ENCODE measurements at places on chromosomes 1 and 21.

- H3K36me3 ChIP-seq: no peaks in the 10 kb centered on the region
Measured at GRCh38 chr21:45944601-45945000, 37.0 kb upstream of the COL6A1 start.

GRCh38 chr1:11770011-11770410 lies 8.0 kb downstream of the C1orf167 start:
- no peaks in the 10 kb centered on the region for H3K4me1 ChIP-seq
- DNase-seq: no peak
- no peak overlapping the region for H3K27ac ChIP-seq
- no peaks in the 10 kb centered on the region for H3K27me3 ChIP-seq

- no peak for DNase-seq
- no peaks in the 10 kb centered on the region for H3K4me1 ChIP-seq
- no peak overlapping the region for H3K4me3 ChIP-seq
- no peaks in the 10 kb centered on the region for H3K36me3 ChIP-seq
- H3K27me3 ChIP-seq: no peaks in the 10 kb centered on the region
Measured at GRCh38 chr1:101902199-101902598, 94.5 kb downstream of the OLFM3 start.

- peaks cover 15% of the 10 kb centered on the region for H3K4me1 ChIP-seq
- no peaks in the 10 kb centered on the region for H3K27me3 ChIP-seq
- no peak for DNase-seq
- H3K27ac ChIP-seq: no peak overlapping the region
- no peaks in the 10 kb centered on the region for H3K36me3 ChIP-seq
- H3K4me3 ChIP-seq: no peak overlapping the region
Measured at GRCh38 chr1:116218922-116219321, 107.7 kb downstream of the MAB21L3 start.

GRCh38 chr1:92443893-92444292 lies 42.8 kb downstream of the GFI1 start:
- H3K27me3 ChIP-seq: no peaks in the 10 kb centered on the region
- H3K36me3 ChIP-seq: no peaks in the 10 kb centered on the region
- peaks cover 9% of the 10 kb centered on the region for H3K4me1 ChIP-seq
- no peak for DNase-seq
- H3K4me3 ChIP-seq: no peak overlapping the region
- H3K27ac ChIP-seq: no peak overlapping the region

- H3K4me3 ChIP-seq: no peak overlapping the region
- DNase-seq: no peak
Measured at GRCh38 chr1:164608651-164609057, 49.7 kb downstream of the PBX1 start.

DNA sequence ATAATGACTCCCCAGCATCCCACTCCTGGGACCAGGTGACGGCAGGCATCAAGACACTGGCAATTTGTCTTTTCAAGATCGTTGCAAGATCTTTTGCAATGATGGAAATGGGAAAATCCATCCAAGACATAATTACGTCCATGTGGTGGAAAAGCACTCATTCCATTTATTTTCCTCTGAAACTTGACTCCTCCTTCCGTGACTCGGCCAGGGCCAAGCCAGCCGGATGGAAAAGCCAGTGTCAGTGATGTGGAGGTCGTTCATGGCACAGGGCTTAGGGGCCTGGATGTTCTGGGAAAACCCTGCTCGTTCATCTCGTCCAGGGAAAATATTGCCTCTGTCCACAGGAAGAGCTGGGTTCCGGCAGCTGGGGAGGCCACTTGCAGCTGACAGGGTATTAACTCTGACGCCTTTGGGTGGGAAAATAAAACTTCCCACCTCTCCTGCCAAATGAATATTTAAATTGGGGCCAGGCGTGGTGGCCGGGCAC lies 46.2 kb downstream of the C1orf198 start:
- H3K27ac ChIP-seq: no peak overlapping the region
- H3K27me3 ChIP-seq: no peaks in the 10 kb centered on the region
- H3K4me3 ChIP-seq: no peak overlapping the region
- no peak for DNase-seq

DNA sequence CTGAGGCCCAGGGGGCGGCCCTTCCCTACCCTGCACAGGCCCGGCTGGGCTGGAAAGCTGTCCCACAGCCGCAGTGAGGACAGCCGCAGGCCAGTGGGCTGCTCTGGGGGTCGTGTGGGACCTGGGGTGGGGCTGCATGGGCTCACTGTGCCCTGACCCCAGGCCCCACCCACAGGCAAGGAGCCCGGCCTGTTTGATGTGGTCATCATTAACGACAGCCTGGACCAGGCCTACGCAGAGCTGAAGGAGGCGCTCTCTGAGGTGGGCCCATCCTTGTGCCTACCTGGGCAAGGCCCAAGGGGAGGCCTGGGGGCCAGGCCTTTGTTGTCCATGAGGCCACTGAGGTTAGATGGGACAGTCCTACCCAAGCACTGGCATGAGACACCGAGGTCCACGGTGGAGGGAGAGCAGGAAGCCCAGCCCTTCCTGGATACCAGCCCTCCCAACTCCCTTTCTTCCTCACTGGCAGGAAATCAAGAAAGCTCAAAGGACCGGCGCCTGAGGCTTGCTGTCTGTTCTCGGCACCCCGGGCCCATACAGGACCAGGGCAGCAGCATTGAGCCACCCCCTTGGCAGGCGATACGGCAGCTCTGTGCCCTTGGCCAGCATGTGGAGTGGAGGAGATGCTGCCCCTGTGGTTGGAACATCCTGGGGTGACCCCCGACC lies 1.4 kb upstream of the GJC2 start:
- no peaks in the 10 kb centered on the region for H3K4me1 ChIP-seq
- no peaks in the 10 kb centered on the region for H3K36me3 ChIP-seq
- no peak overlapping the region for H3K27ac ChIP-seq
- no peak for DNase-seq
- H3K4me3 ChIP-seq: no peak overlapping the region

GRCh38 chr1:208917723-208918122 lies 665.8 kb upstream of the CAMK1G start:
- no peaks in the 10 kb centered on the region for H3K36me3 ChIP-seq
- peaks cover 8% of the 10 kb centered on the region for H3K4me1 ChIP-seq
- H3K27me3 ChIP-seq: no peaks in the 10 kb centered on the region
- no peak for DNase-seq
- no peak overlapping the region for H3K27ac ChIP-seq

- no peak overlapping the region for H3K27ac ChIP-seq
- no peak for DNase-seq
- H3K27me3 ChIP-seq: no peaks in the 10 kb centered on the region
- no peaks in the 10 kb centered on the region for H3K4me1 ChIP-seq
- no peaks in the 10 kb centered on the region for H3K36me3 ChIP-seq
Measured at GRCh38 chr1:167427848-167428247, 90.5 kb downstream of the CD247 start.

GRCh38 chr1:44848456-44849181 lies 5.6 kb upstream of the PTCH2 start:
- no peaks in the 10 kb centered on the region for H3K4me1 ChIP-seq
- no peak overlapping the region for H3K4me3 ChIP-seq
- no peaks in the 10 kb centered on the region for H3K27me3 ChIP-seq

GRCh38 chr1:170149241-170149640 lies 3.5 kb downstream of the NTMT2 start:
- H3K27me3 ChIP-seq: no peaks in the 10 kb centered on the region
- no peak overlapping the region for H3K27ac ChIP-seq
- H3K4me1 ChIP-seq: no peaks in the 10 kb centered on the region
- DNase-seq: no peak
- no peaks in the 10 kb centered on the region for H3K36me3 ChIP-seq

DNA sequence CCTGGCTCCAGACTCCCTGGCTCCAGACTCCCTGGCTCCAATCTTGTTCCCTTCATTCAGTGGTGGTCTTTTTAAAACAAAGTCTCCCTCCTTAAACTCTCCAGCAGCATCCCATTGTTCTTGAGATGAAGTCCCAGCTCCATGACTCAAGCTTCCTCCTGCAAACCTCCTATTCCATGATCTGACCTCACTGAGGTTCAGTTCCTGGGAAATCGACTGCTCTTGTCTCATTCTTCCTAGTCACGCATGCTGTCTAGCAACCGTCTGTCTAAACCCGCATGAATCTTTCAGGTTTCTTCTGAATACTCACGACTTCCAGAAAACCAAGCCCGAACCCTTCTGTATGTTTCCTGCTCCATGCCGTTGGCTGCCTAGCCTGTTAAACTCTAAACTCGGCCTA lies 91.9 kb downstream of the RAVER2 start:
- H3K4me3 ChIP-seq: no peak overlapping the region
- peaks cover 38% of the 10 kb centered on the region for H3K36me3 ChIP-seq
- no peaks in the 10 kb centered on the region for H3K27me3 ChIP-seq
- no peaks in the 10 kb centered on the region for H3K4me1 ChIP-seq

GRCh38 chr1:173204693-173205092 lies 2.4 kb downstream of the TNFSF4 start:
- H3K27me3 ChIP-seq: no peaks in the 10 kb centered on the region
- DNase-seq: no peak
- no peak overlapping the region for H3K4me3 ChIP-seq
- no peaks in the 10 kb centered on the region for H3K36me3 ChIP-seq
- H3K27ac ChIP-seq: no peak overlapping the region
- no peaks in the 10 kb centered on the region for H3K4me1 ChIP-seq

DNA sequence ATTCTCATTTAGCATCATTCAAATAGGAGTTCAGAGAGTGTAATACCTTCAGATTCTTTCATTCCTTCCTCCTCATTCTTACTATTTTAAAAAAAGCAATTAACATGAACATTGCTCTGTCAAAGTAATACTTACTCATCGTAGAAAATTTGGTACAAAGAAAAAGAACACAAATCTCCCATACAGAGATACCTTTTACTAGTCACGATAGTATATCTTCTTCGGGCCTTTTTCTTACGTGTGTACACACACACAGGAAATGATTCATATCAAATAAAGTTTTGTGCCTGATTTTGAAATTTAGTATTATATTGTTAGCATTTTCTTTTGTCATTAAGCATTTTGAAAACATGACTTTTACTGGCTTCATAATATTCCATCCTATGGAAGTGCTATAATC lies 52.9 kb downstream of the NCF2 start:
- no peaks in the 10 kb centered on the region for H3K4me1 ChIP-seq
- H3K4me3 ChIP-seq: no peak overlapping the region

- H3K27me3 ChIP-seq: no peaks in the 10 kb centered on the region
- H3K4me3 ChIP-seq: no peak overlapping the region
- H3K36me3 ChIP-seq: no peaks in the 10 kb centered on the region
- no peak for DNase-seq
Measured at GRCh38 chr1:98523256-98523655, 138.3 kb upstream of the SNX7 start.

DNA sequence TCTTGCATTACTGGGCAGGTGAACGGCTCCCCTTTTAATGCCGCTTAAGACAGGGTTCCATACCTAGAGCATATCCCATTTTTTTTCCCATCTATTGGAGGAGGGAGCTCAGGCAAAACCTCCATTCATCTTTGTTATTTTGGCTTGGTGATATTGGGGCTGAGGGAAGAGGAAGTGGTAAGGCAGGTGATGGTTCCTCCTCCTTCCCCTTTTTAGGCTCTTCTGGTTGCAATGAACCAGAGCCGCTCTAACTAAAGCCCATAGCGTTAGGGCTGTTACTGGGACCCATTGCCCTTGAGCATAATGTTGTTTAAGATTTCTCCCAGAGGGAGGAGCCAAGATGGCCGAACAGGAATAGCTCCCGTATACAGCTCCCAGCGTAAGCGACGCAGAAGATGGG lies 21.1 kb downstream of the PYHIN1 start:
- no peak overlapping the region for H3K27ac ChIP-seq
- no peak overlapping the region for H3K4me3 ChIP-seq
- no peak for DNase-seq
- peaks cover 7% of the 10 kb centered on the region for H3K27me3 ChIP-seq

DNA sequence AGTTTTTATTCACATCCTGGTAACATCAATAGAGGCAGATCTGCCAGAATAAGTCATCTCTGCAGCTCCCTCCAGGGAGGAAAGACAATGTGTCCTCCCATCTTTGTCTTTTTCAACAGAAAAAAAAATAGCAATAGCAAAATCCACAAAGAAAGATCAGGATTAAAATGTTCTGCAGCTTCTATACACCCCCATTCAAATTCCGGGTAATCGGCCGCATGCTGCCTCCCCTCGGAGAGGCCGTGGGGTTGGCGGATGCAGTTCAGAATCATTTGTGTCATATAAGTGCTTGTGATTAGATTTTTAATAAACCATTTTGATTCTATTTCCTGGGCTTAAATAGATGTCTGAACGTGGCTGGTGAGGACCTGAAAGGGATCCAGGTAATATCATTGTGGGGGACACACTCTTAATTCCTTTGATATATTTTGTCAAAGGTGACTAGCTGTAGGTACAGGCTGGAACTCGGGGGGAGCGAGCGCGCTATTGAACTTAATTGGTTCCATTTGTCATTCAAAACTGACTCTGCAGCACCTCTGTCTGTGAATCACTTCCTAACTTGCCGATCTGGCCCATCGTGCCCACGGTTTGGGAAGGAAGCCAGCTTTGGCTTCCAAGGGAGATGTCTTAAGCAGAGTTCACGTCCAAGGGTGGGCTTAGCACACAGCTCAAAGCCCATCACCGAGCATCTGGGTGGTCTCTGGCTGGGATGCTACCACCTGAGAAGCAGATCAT lies 85.6 kb upstream of the ARHGEF16 start:
- no peaks in the 10 kb centered on the region for H3K4me1 ChIP-seq
- H3K4me3 ChIP-seq: no peak overlapping the region
- no peak overlapping the region for H3K27ac ChIP-seq
- H3K27me3 ChIP-seq: peaks cover 99% of the 10 kb centered on the region
- no peaks in the 10 kb centered on the region for H3K36me3 ChIP-seq
- no peak for DNase-seq

- H3K4me3 ChIP-seq: no peak overlapping the region
- no peak overlapping the region for H3K27ac ChIP-seq
- H3K36me3 ChIP-seq: no peaks in the 10 kb centered on the region
- no peaks in the 10 kb centered on the region for H3K4me1 ChIP-seq
Measured at GRCh38 chr21:45830221-45830640, 151.3 kb upstream of the COL6A1 start.

DNA sequence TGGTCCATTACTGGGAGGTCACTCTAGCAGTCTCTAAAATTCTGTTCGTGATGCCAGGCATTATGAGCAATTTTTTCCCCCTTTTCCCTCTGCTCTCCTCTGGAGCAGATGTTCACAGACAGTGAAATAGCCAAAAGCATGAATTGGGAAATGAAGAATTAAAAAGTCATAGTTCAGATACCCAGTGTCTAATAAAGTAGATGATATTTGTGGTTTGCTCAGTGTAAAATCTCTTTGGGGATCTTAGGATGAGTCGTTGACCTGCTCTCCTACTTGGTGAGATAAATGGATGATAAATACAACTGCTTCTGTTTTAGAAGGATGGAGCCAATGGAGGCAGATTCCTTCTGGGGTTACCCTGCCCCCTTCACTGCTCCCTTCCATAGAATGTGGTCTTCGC lies 56.3 kb downstream of the KIAA0040 start:
- no peak for DNase-seq
- no peak overlapping the region for H3K4me3 ChIP-seq
- H3K27me3 ChIP-seq: no peaks in the 10 kb centered on the region
- no peak overlapping the region for H3K27ac ChIP-seq
- H3K4me1 ChIP-seq: peaks cover 10% of the 10 kb centered on the region
- H3K36me3 ChIP-seq: no peaks in the 10 kb centered on the region

GRCh38 chr1:147549526-147549925 lies 8.2 kb downstream of the BCL9 start:
- H3K27ac ChIP-seq: no peak overlapping the region
- no peak for DNase-seq
- peaks cover 13% of the 10 kb centered on the region for H3K4me1 ChIP-seq
- no peaks in the 10 kb centered on the region for H3K27me3 ChIP-seq
- H3K4me3 ChIP-seq: no peak overlapping the region

- DNase-seq: no peak
- H3K27me3 ChIP-seq: no peaks in the 10 kb centered on the region
- H3K4me3 ChIP-seq: no peak overlapping the region
Measured at GRCh38 chr21:36200081-36200561, 43.5 kb downstream of the DOP1B start.

All from PC-9 (cell line).